ENCODE measurements at places on chromosomes 7 and 10. TPM values are rescaled to one million over a fixed set of nuclear protein-coding genes. Genes with fewer than 3 reads are reported as not detected.

The C10orf105 gene
- total RNA-seq = not detected

The CREB5 gene
- total RNA-seq = 2.5 TPM

The SUFU gene
- 2.5 TPM for total RNA-seq

The NOS3 gene
- total RNA-seq = 5.8 TPM

The GPR26 gene
- total RNA-seq = not detected

The BTRC gene
- total RNA-seq = 12.1 TPM

The ZNF398 gene
- 9.6 TPM for total RNA-seq
